Neural crest cell (in vitro differentiated cells): ENCODE measurements at places on chromosomes 2 and 18. TPM values are rescaled to one million over a fixed set of nuclear protein-coding genes. Genes with fewer than 3 reads are reported as not detected.

Gene ACTR2
- 213 and 217 TPM in 2 replicates for total RNA-seq

Gene CDCA7
- 82.5 and 88.8 TPM in 2 replicates for total RNA-seq

Gene TCF23
- not detected in 2 replicates for total RNA-seq

Gene SLC5A7
- total RNA-seq: 2.7 and 3.0 TPM in 2 replicates

Gene FAM228A
- 0.39 and 0.51 TPM in 2 replicates for total RNA-seq

Gene COL4A4
- total RNA-seq: 0.16 and 0.19 TPM in 2 replicates

Gene ARHGAP25
- 2.5 and 3.0 TPM in 2 replicates for total RNA-seq

Gene ZNF24
- total RNA-seq: 89.3 and 91.0 TPM in 2 replicates

Gene LYPD6B
- total RNA-seq: not detected in 2 replicates

Gene ARID5A
- 12.0 and 12.9 TPM in 2 replicates for total RNA-seq

Gene THAP4
- 59.1 and 60.9 TPM in 2 replicates for total RNA-seq

Gene C18orf32
- 32.0 and 34.3 TPM in 2 replicates for total RNA-seq

Gene GREB1
- total RNA-seq: 132 and 143 TPM in 2 replicates

Gene PIGN
- 23.2 and 24.1 TPM in 2 replicates for total RNA-seq

Gene CFAP65
- total RNA-seq: 0.93 and 1.4 TPM in 2 replicates

Gene EN1
- total RNA-seq: 12.6 and 13.9 TPM in 2 replicates

Gene FRZB
- 32.9 and 33.4 TPM in 2 replicates for total RNA-seq

Gene ANKRD36
- total RNA-seq: 36.0 and 36.2 TPM in 2 replicates

Gene ANKRD62
- not detected in 2 replicates for total RNA-seq

Gene TUBA3E
- not detected in 2 replicates for total RNA-seq

Gene MC4R
- 0.19 TPM in 1 of 2 replicates, not detected in the other for total RNA-seq

Gene FBLN7
- 19.1 and 21.4 TPM in 2 replicates for total RNA-seq
